ENCODE measurements at places on chromosomes 7 and 10. TPM values are rescaled to one million over a fixed set of nuclear protein-coding genes. Genes with fewer than 3 reads are reported as not detected.

DNA sequence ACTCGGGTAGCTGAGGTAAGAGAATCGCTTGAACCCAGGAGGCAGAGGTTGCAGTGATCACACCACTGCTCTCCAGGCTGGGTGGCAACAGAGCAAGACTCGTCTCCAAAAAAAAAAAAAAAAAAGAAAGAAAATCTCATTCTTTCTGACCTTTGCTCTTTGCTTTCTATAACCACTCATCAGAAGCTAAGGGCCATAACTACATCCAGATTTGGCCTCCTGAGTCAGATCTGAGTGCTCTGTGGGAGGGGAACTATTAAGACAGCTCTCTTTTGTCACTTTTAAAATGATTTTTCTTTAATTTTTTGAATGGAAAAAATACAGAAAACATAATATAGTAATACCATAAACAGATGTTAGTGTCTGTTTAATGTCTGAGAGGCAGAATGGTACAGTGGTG, 210.1 kb downstream of the KIAA1217 start:
- no peak for DNase-seq

DNA sequence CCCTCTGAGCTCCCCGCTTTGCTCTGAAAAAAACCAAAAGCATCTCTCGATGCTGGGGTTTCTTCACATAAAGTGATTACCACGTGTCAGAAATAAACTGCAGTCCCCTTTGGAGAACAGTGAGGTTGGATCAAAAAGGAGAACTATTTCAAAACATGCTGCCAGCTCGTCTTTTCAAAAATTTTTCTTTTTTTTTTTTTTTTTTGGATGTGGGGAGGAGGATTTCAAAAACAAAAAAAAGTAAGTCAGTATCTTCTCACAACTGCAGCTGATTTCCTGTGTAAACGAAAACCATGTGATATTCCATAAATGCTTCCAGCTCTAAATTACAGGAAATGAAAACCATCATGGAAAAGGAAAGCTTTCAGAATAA, 155.0 kb upstream of the LYZL2 start:
- no peak for DNase-seq

- no peak for DNase-seq
These were observed 39.1 kb upstream of the FGL2 start for GRCh38 chr7:77238703-77239136.

DNA sequence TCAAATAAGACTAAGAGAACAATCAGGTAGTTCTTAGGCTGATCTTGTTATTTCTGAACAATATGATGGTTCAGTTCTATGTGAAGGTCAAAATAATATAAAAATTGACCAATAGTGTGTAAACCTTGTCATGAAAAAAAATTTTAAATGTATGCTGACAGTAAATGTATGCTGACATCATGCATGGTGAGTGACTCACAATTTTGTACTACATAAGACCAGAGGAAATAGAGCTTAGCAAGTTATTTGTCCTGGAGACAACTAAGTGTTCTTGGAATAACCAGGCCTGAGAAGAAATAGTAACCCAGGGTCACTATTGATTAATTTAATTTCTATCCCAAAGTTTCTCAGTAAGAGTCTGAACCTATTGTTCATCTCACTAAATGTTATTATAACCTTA, 182.2 kb upstream of the PCDH15 start:
- no peak for DNase-seq

DNA sequence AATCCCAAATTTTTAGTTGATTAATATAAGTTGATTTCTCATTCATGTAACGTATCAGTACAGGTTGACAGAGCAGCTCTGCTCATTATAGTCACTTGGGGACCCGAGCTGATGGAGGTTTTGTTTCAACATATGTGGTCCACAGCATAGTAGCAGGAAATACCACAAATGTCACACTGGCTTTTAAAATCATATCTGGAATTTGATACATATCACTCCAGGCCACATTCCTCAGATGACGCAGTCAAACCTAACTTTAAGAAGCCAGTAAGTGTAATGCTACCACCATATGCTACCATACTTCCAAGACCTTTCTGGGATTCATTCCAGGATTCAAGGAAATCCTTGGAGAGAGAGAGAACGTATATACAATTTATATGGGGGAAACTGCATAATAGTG, 156.3 kb downstream of the PHF14 start:
- no peak for DNase-seq

- no peak for DNase-seq
These were observed 51.4 kb downstream of the HECW1 start for GRCh38 chr7:43163885-43164284.

GRCh38 chr7:28576656-28577055, 164.3 kb downstream of the CREB5 start:
- DNase-seq = no peak

GRCh38 chr7:38681882-38682281, 50.7 kb upstream of the AMPH start:
- DNase-seq = no peak

GRCh38 chr10:111656066-111656465, 527.5 kb downstream of the GPAM start:
- no peak for DNase-seq

DNA sequence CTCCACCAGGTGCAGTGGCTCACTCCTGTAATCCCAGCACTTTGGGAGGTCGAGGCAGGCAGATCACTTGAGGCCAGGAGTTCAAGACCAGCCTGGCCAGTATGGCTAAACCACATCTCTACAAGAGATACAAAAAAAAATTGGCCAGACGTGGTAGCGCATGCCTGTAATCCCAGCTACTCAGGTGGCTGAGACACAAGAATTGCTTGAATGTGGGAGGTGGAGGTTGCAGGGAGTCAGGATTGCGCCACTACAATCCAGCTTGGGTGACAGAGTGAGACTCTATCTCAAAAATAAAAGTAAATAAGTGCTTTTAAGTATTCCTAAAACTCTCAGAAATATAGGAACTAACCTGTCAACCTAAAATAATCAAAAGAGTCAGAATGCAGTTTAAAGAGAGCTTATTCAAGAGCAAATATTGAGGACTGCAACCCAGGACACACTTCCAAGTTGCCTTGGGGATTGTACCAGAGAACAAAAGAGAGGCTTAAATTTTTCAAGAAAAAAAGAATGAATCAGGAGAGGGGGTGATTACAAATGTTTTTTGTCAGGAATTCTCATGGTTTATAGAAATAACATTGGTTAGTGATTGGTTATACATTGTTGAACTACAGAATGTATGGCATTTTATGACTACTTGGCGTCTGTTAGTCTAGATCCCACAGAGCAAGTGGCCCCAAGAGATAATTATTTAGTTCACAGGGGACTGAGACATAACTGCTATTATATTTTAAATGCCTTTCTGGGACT, 33.2 kb upstream of the PPP1R9A start:
- DNase-seq = no peak

- DNase-seq = no peak
These were observed 61.5 kb downstream of the PTN start for GRCh38 chr7:137282043-137282442.

- DNase-seq = no peak
These were observed 18.3 kb upstream of the ITGB1 start for GRCh38 chr10:32976338-32976737.

DNA sequence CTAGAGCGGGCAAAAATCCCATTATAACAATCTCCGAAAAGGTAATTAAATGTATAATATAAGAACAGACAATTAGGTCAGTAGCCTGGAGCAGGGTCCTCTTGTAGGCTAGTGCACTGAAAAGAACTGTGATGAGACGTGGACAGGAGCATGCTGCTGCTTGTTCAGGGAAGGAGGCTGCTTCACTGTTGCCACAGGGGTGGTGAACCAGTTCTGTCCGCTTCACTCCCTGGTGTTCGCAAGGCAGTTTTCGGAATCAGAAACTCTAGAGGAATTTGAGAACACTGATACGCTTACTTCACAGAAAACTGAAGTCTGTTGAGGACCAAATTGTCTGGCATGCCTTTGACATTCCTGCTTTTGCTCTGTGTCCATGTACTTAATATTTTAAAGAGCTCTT, 17.4 kb downstream of the ZNRF2 start:
- no peak for DNase-seq

GRCh38 chr7:103031781-103032180, 42.8 kb downstream of the FBXL13 start:
- no peak for DNase-seq

DNA sequence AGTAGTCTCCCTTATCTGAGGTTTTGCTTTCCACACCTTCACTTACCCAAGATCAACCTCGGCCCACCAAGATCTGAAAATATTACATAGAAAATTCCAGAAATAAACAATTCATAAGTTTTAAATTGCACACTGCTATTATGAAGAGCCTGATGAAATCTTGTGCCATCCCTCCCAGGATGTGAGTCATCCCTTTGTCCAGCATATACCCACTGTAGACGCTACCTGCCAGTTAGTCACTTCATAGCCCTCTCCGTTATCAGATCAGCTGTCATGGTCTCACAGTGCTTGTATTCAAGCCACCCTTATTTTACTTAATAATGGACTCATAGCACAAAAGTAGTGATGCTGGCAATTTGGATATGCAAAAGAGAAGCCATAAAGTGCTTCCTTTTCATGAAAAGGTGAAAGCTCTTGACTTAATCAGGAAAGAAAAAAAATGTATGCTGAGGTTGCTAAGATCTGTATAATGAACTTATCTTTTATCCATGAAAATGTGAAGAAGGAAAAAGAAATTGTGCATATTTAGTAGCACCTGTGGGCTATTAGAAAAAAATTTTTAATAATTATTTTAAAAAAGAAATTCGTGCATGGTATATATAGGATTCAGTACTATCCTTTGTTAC, 9.8 kb upstream of the MRPS16 start:
- DNase-seq = no peak

GRCh38 chr7:104453190-104453589, 124.8 kb downstream of the LHFPL3 start:
- no peak for DNase-seq

DNA sequence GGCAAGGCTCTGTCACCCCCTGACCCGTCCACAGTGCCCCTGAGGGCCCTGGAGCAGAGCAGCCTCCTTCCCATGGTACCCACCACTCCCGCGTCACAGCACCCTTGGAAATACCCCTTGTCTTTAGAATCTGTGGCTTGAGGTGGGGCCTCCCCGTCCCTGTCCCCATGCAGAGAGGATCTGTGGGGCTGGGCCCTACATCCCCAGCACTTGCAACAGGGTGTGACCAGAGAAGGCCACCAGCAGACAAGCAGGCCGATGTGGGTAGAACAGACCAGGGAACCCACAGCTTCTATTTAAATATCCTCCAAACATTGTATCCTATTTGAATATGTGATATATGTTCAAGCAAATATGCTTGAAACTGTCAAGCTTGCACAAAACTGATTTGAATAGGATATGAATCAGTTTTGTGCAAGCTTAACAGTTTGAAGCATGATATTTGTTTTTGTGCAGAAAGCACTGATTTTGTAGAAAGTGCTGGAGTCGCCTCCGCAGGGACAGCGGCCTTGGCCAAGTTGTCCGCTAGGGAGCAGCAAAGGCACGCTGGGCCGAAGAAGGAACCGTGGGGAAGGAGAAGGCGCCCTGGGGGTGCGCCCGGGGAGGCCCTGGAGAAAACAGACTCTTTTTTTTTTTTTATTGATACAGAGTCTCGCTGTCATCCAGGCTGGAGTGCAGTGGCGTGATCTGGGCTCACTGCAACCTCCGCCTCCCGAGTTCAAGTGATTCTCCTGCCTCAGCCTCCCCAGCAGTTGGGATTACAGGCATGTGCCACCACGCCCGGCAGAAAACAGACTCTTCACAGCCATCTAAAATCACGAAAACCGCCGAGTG, 2.2 kb downstream of the CFAP46 start:
- DNase-seq = peak; percentile 85

DNA sequence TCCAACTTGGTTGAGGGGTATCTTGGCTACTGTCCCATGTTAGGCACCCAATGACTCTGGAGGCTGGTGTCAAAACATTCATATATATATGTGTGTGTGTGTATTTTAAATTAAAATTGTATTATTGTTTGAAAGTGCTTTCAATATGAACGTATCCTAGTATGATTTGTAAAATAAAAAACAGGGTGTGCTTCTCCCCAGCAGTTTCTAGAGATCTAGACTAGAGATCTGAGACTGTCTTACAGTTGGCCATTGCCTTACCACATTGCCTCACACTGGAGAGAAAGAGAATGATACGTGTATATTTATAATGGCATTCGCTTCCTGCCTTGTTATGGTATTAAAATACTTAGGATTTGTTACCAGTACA, 1.2 kb downstream of the BAG3 start:
- no peak for DNase-seq

GRCh38 chr10:132878091-132878729, 64.2 kb downstream of the CFAP46 start:
- DNase-seq = peak; percentile 62

DNA sequence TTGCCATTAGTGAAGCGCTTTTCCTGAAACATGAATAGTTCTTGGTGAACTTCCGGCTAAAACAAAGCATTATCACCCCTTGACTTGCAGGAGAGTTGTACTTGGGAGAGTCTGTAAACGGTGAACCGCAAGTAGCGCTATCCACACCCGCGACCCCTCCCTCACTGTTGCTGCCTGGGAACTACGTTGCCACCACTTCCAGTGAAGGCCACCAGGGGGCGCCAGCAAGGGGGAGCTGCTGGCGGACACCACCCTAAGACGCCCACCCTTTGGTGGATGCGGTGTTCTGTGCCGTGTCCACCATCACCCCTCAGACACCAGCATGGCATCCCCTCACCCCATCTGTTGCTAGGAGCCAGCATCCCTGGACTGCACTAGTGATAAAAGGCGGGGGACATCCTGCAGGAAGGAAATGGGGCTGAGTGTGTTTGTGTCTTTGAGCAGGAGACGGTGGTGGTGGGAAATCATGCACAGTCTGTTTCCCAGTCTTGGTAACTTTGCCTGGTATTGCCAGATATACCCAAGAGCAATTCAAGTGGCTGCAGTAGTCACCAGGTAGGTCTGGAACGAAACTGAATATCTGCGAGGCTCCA, 298.2 kb downstream of the FRMD4A start:
- no peak for DNase-seq

GRCh38 chr7:20541608-20542349, 73.7 kb upstream of the ABCB5 start:
- no peak for DNase-seq

DNA sequence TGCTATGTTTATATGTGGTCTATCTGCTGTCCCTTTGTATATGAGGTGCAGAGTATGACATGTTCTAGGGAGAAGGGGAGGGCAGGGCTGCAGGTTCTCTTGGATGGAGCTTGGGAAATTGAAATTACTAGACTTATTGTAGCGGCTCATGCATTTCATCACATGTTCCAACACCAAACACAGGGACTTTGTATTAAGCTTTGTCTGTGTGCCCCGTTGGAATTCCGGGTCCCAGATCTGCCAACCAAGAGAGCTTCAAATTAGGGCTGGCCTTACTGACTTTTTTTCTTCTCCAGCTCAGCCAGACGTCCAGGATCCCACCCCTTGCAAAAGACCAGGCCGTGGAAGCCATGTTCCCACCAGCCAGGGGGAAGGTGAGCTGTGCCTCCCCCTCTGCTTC, 3.4 kb downstream of the ZNF789 start:
- peak; percentile 11 for DNase-seq

GRCh38 chr7:154906736-154907355, 96.1 kb downstream of the PAXIP1 start:
- DNase-seq = peak; percentile 66

- DNase-seq = no peak
These were observed 90.9 kb upstream of the ZNF804B start for GRCh38 chr7:88668591-88668990.

- no peak for DNase-seq
These were observed 438.4 kb downstream of the AUTS2 start for GRCh38 chr7:70036695-70037094.

- no peak for DNase-seq
These were observed 8.4 kb upstream of the LGI1 start for GRCh38 chr10:93749218-93749799.

- DNase-seq = peak; percentile 82
These were observed 80.9 kb upstream of the AGBL3 start for GRCh38 chr7:134905375-134905774.

The RNF32 gene
- total RNA-seq = not detected

The ZNF775 gene
- 4.6 TPM for total RNA-seq

The SLIT1 gene
- 0.33 TPM for total RNA-seq

The IDE gene
- 45.6 TPM for total RNA-seq

The STN1 gene
- total RNA-seq = 18.2 TPM

The SERPINE1 gene
- total RNA-seq = 77.3 TPM

Data from posterior vena cava (tissue), 2 donors.